Activated CD4-positive, alpha-beta T cell treated with anti-CD3 and anti-CD28 coated beads, Interleukin-2, amount 10 ng/mL, durations not matched to agents 7 days and 5 days (primary cell): ENCODE measurements at places on chromosomes 13 and 19. TPM values are rescaled to one million over a fixed set of nuclear protein-coding genes. Genes with fewer than 3 reads are reported as not detected.

DNA sequence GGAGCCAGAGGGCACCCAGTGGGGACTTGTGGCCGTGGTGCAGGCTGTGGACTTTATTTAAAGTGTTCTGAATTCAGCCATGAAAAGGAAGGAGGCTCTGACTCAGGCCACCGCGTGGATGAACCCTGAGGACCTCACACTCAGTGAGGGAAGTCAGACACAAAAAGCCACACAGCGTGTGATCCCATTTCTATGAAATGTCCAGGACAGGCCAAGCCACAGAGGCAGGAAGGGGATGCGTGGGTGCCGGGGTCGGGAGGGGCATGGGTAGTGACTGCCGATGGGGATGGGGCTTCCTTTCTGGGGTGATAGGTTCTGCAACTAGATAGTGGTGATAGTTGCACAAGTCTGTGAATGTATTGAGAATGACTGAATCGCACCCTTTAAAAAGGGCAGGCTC is 8.7 kb upstream of the ZBTB7A start:
- peak overlapping the region; percentile 44 for H3K27ac ChIP-seq
- H3K4me3 ChIP-seq = no peak overlapping the region
- H3K36me3 ChIP-seq = no peaks in the 10 kb centered on the region
- DNase-seq = no peak
- no peaks in the 10 kb centered on the region for H3K27me3 ChIP-seq

GRCh38 chr13:60335531-60335930 is 61.5 kb upstream of the TDRD3 start:
- H3K4me1 ChIP-seq = no peaks in the 10 kb centered on the region
- no peak overlapping the region for H3K27ac ChIP-seq
- H3K4me3 ChIP-seq = no peak overlapping the region
- H3K36me3 ChIP-seq = no peaks in the 10 kb centered on the region
- H3K27me3 ChIP-seq = peaks cover 23% of the 10 kb centered on the region
- DNase-seq = no peak

GRCh38 chr19:4082172-4082571 is 15.5 kb upstream of the ZBTB7A start:
- DNase-seq = no peak
- H3K27me3 ChIP-seq = no peaks in the 10 kb centered on the region
- no peak overlapping the region for H3K27ac ChIP-seq
- peaks cover 59% of the 10 kb centered on the region for H3K4me1 ChIP-seq
- peaks cover 4% of the 10 kb centered on the region for H3K36me3 ChIP-seq

The MYPOP gene
- total RNA-seq = 9.7 TPM

DNA sequence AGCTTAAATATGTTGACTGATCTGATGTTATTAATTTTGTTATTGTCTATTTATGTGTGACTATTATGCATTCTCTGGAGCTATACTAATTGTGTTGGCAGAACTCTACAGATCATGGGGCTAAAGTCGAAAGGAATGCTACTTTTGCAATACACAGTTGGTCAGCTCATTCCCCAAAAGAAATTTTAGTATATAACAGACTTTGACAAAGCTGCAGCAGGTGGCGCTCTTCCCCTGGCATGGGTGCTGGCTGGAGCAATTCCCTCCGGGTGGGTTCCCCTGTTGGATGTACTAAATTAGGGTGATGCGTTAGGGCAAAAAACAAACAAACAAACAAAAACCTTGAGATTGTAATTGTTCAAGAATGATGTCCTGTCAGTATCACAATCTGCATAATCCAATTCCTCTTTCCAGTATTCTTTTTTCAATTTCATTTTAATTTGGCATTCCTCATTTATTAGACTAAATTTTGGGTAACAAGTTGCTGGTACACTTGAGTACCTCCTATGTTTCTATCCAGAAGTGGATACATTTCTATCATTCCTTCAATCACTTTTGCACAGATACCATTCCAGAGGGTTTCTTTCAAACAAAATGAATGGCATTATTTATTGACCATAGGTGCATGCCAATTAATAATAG is 322.8 kb upstream of the EDNRB start:
- H3K36me3 ChIP-seq = no peaks in the 10 kb centered on the region
- no peak overlapping the region for H3K4me3 ChIP-seq
- no peak overlapping the region for H3K27ac ChIP-seq
- peak; percentile 12 for DNase-seq
- no peaks in the 10 kb centered on the region for H3K4me1 ChIP-seq
- H3K27me3 ChIP-seq = no peaks in the 10 kb centered on the region

GRCh38 chr19:41876847-41877832 is at the start of gene CD79A:
Gene CD79A, plus strand, starts transcription at chr19:41877279. Its CDS starts 26 bp downstream, at chr19:41877305.
- H3K27me3 ChIP-seq = no peaks in the 10 kb centered on the region
- peak within 1 kb of the TSS; percentile 99 for H3K27ac ChIP-seq
- peaks cover 10% of the 10 kb centered on the region for H3K36me3 ChIP-seq
- no peak for DNase-seq
- peaks cover 83% of the 10 kb centered on the region for H3K4me1 ChIP-seq
- peak within 1 kb of the TSS; percentile 34 for H3K4me3 ChIP-seq

DNA sequence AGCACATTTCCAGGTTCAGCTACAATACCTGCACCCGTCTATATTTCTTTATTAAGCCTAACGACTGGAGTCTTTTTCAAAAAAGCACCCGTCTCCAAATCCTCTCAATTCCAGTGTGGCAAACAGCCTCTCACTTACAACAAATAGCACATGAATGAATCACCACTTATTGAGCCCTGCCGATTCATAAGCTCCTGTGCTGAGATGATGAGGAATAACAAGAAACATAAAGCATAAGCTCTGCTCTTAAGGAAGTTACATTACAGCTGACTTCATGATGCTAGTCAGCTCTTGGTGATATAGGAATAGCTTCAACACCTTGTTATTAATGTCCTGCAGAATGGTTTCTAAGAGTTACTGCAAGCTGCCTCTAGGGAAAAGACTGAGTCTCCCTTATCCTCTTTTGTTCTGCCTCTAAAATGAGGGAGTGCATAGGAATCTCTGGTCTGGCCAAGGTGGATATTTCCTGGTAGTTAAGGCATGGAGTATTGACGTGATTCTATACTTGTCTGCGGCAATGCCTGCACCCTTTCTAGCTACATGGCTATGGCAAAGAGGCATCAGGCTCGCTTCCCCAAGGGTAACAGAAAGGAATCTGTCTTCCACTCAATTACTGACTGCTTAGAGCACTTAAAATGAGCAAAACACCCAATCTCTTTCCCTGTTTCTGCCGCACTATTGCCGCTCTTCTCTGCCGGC is 195.7 kb downstream of the KLF12 start:
- H3K27me3 ChIP-seq = no peaks in the 10 kb centered on the region
- peaks cover 41% of the 10 kb centered on the region for H3K4me1 ChIP-seq
- peaks cover 27% of the 10 kb centered on the region for H3K36me3 ChIP-seq
- DNase-seq = no peak
- H3K27ac ChIP-seq = no peak overlapping the region

DNA sequence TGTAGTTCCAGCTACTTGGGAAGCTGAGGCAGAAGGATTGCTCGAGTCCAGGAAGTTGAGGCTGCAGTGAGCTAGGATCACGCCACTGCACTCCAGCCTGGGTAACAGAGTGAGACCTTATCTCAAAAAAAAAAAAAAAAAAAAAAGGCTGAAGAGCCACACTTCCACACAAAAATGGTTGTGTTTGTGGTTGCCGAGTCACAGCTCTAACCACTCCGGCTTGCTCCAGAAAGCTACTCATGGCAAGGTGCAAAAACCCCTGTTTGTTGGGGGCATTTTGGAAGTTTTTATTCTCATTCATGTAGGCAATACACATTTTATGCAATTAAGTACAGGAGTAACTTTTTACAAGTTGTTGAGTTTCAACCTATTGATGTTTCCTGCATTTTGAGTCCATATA is 93.5 kb downstream of the INSR start:
- H3K36me3 ChIP-seq = no peaks in the 10 kb centered on the region
- no peak overlapping the region for H3K27ac ChIP-seq
- H3K4me1 ChIP-seq = peaks cover 18% of the 10 kb centered on the region
- H3K4me3 ChIP-seq = no peak overlapping the region
- no peak for DNase-seq

- H3K4me3 ChIP-seq = no peak overlapping the region
- H3K4me1 ChIP-seq = peaks cover 36% of the 10 kb centered on the region
- H3K36me3 ChIP-seq = no peaks in the 10 kb centered on the region
- DNase-seq = peak; percentile 25
- peaks cover 22% of the 10 kb centered on the region for H3K27me3 ChIP-seq
Measured at GRCh38 chr13:50529154-50529882, 314.2 kb downstream of the DLEU7 start.

DNA sequence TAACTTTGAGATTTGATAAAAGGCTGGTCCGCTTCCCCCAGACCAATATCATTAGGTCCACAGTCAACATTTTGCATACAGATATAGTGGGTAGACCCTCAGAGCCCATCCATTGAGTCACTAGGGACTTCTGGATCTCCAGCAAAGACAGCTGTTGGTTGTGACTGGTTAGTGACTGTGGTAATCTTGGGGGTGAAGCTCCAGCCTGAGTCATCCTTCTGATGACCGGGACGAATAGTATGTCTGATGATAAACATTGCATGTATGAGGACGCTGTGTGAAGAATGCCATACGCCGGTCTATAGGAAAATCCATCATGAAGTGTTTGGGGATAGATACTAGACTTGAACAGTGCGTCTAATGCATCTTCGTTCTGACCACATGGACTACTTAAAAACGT is 307.0 kb downstream of the UQCRFS1 start:
- no peaks in the 10 kb centered on the region for H3K27me3 ChIP-seq
- H3K4me1 ChIP-seq = no peaks in the 10 kb centered on the region
- no peaks in the 10 kb centered on the region for H3K36me3 ChIP-seq
- no peak overlapping the region for H3K27ac ChIP-seq

DNA sequence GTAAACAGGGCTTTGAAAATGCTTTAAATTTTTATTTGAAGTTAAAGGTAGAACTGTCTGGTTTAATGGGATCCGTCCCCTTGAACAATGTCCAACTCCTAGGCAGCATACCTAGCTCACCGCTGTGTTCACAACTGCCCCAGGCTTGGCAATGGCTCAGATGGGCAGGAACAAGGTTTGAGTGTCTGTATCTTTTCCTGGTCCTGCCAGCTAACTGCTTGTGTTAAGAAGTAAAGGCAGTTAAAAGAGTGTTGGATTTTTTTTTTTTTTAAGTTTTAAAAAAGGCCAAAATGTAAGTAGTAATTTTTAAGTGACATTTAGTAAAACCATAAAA is 66.7 kb upstream of the FNDC3A start:
- H3K36me3 ChIP-seq = no peaks in the 10 kb centered on the region
- H3K4me1 ChIP-seq = peaks cover 2% of the 10 kb centered on the region

DNA sequence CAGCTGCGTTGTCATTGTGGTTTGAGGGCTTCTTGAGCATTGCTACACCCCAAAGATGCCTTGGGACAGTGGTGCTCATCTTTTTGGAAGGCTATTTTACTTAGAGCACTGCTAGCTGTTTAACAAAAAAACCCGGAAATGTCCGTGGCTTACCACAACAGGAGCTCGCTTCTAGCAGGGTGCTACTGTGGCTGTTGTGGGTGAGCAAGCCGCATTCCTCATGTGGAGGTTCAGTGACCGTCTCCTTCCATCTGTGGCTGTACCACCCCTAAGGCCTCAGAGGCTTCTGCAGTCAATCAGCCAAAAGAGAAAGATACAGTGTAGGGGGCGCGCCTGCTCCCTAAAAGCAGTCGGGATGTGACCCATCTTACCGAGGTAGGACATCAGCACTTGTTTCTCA is 1004.2 kb downstream of the UQCRFS1 start:
- H3K27ac ChIP-seq = no peak overlapping the region
- H3K27me3 ChIP-seq = no peaks in the 10 kb centered on the region
- H3K4me3 ChIP-seq = no peak overlapping the region
- no peak for DNase-seq
- no peaks in the 10 kb centered on the region for H3K36me3 ChIP-seq

The TMEM59L gene
- total RNA-seq = 0.12 TPM

DNA sequence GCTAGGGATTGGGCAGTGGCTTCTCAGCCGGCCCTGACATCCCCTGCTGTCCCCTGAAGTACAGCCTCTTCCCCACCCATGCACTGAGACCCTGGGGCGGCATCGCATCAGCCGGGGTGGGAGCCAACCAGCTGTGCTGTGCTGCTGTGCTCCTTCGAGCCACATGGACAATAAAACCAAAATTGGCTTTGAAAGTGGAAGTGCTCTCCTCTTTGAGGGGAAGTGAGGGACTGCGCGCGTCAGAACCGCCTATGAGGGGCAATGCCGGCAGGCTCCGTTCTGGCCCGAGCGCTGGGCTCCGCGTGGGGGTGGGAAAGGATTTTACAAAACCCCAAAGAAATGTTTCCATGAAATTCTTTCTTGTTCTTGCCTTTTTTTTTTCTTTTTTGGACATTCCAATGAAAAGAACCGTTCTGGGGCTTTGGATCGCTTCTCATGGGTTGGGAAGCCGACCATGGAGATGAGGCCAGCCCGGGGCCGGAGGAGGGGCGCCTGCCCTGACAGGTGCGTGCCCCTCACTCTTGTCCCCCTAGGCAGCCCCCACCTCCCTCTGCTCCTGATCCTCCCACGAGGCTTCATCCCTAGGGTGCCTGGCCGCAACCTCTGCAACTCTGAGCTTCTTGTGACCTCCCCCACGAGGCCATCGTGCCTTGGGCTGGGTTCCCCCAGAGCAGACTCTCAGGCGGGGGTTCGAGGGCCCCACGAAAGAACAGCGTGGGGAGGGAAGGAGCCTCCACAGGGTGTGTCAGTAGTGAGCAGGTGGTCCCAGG is 22.6 kb downstream of the KLHL26 start:
- DNase-seq = no peak
- H3K4me1 ChIP-seq = peaks cover 14% of the 10 kb centered on the region
- H3K36me3 ChIP-seq = no peaks in the 10 kb centered on the region
- H3K27me3 ChIP-seq = no peaks in the 10 kb centered on the region
- no peak overlapping the region for H3K4me3 ChIP-seq

DNA sequence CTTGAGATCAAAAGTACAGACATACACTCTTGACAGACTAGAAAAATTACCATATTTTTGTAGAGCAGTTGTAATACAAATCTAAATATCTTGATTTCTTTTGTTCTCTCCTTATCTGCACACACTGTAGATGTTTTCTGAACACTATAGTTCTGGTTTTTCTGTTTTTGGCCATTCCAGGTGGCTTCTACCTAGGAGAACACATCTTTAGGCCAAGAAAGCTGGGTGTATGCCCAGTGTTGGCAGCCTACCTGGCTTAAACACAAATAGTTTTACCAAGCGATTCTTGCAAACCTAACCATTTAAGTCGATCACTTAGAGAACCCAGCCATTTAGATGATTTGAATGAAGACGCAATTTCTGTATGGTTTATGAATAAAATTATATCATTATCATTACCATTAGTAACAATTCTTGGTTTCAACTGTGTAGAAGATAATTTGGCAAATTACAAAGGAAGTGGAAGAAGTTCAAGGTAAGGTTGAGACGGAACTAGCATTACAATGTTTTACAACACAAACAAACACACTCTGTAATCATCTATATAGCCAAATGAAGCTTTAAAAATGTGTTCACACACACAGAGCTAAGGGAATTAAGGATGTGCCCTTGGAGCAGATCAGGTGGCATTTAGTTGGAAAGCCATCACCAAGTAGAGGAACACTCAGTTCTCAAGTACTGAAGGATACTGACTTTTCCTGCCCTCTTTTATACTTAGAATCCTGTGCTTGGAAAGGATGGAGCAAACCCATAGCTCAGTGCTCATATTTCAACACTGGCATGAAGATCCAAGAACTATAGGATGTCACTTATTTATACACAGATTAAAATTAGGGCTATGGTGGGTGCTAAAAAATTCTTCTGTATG is 36.2 kb downstream of the ERCC5 start:
- H3K27me3 ChIP-seq = no peaks in the 10 kb centered on the region
- H3K36me3 ChIP-seq = peaks cover 7% of the 10 kb centered on the region
- no peak overlapping the region for H3K4me3 ChIP-seq

The BRME1 gene
- 6.3 TPM for total RNA-seq

GRCh38 chr19:38013913-38014580 is 107.0 kb downstream of the SIPA1L3 start:
- DNase-seq = no peak
- peaks cover 3% of the 10 kb centered on the region for H3K4me1 ChIP-seq
- no peak overlapping the region for H3K27ac ChIP-seq
- H3K4me3 ChIP-seq = no peak overlapping the region

The IGFL1 gene
- total RNA-seq = not detected

The BEST2 gene
- total RNA-seq = not detected
